ENCODE measurements at places on chromosomes 5 and 9. TPM values are rescaled to one million over a fixed set of nuclear protein-coding genes. Genes with fewer than 3 reads are reported as not detected.

Gene CMBL
- 2.7 TPM for total RNA-seq

Gene OLFML2A
- total RNA-seq: 91.2 TPM

Gene FAM153A
- total RNA-seq: 2.2 TPM

Gene HMMR
- total RNA-seq: 1.7 TPM

Gene SLC6A18
- total RNA-seq: not detected

Measured in stomach (tissue), 19 donors.